A549 treated with CpdA at 1 μM for 4 hours (cell line): ENCODE measurements at places on chromosomes 5 and 9. TPM values are rescaled to one million over a fixed set of nuclear protein-coding genes. Genes with fewer than 3 reads are reported as not detected.

DND1 gene
- total RNA-seq = 0.47 to 1.0 TPM (median 0.82 TPM) in 5 replicates

SLC25A25 gene
- 8.1 to 9.8 TPM (median 8.2 TPM) in 5 replicates for total RNA-seq

ROR2 gene
- total RNA-seq = 1.4 to 2.9 TPM (median 1.7 TPM) in 5 replicates

HRH2 gene
- total RNA-seq = 0.65 to 0.80 TPM (median 0.66 TPM) in 5 replicates

DIRAS2 gene
- total RNA-seq = 0.03 TPM in 1 of 5 replicates, not detected in the others
